Activated T-helper 1 cell treated with Interleukin-2 at 50 U/mL for 16 hours (primary cell): ENCODE measurements at places on chromosomes 7 and 10.

DNA sequence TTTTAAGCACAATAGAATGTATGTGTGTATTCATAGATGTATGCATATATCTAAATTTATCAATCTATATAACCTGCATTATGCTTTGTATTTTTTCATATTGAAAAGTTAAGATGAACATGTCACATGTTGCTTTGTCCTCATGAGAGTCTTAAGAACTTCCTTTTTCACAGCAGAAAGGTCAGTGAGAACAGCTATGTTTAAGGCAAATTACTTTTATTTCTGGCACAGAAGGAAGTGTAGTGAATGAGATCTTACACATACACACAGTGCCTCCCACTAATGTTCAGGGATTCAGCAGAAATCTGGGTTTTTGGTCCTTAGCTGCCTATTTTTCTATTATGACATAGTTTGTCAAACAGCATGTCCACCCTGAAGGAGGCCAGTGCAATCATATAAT lies 134.8 kb downstream of the TMEM26 start:
- DNase-seq: no peak

GRCh38 chr7:16531707-16532106 lies 5.1 kb downstream of the LRRC72 start:
- no peak for DNase-seq

DNA sequence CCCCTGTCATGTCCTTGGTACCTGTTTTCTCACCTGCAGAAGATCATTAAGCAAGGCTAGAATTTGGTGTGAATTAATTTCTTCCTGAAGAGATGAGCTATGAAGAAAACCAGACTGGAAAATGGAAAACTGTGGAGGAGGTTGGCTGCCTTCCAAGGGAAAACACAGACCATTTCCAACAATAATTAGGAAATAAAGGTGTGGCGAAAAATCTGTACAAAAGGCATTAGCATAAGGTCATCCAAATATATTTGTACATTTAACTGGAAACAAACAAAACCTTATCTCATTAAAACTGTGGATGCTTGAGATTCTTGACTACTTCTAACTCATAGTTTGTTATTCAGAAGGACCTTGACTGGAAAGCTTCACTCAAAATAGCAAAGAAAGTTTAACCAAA lies 1.7 kb downstream of the STN1 start:
- no peak for DNase-seq

DNA sequence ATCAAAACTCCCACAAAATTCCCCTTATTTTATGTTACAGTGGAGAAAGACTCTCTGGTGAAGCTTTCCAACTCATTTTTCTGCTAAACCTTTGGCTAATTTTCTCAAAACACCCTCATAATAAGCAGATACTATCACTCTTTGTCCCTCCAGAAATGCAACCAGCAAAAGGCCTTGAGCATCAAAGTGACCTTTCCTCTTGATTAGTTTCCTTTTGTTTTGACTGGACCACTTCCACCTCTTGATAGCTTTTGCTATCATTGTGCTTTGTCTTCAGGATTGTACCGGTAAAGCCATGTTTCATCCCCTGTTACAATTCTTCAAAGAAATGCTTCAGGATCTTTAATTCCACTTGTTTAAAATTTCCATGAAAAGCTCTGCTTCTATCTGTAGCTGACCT lies 115.1 kb upstream of the SLC13A1 start:
- DNase-seq: no peak

GRCh38 chr7:140661124-140661523 lies 11.6 kb upstream of the ADCK2 start:
- DNase-seq: no peak

DNA sequence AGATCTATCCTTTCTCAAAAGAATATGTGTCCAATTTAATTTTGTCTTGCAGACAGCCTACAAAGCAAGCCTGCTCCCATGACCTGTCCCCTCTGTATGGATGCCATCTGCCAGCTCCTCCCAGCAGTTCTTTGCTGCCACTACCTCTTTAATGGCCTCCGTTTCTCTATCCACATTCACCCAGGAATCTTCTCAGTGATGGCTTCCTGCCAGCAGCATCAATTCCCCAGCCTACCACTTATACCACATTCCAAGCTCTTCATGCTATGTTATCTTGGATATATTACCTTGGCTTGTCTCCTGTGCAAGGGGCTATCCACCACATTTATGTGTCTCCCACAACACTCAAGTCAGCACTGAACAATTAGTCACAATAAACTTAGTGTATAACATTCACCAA lies 133.2 kb downstream of the VPS50 start:
- no peak for DNase-seq

GRCh38 chr10:61643316-61643751 lies 19.4 kb upstream of the CABCOCO1 start:
- no peak for DNase-seq

DNA sequence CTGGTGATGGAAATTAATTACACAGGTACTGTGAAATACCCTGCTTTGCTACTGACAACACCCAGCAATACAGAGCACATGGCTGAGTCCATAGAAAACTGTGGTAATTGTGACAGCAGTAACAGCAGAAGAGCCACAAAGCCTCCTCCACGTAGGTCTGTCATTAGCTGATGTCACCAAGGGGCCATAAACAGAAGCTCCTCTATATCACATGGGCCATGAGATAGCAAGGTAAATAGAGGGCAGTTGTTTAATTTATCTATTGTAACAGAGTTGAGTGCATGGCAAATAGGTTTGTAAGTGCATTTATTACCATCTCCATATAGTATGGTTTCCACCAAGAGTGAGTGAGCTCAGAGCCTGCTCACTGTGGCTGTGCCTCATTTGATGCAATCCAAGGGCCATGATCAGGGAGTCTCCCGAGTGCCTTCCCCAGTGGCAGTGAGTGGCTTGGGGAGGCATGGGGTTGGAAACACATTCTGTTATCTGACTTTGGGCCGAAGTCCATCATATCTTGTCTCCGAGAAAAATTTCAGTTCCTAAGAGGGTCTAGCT lies 281.2 kb downstream of the SKAP2 start:
- DNase-seq: no peak

- no peak for DNase-seq
Observed at GRCh38 chr7:40793132-40793531, 658.3 kb downstream of the SUGCT start.
